Jurkat, Clone E6-1 (cell line): ENCODE measurements at places on chromosomes 6 and 20.

DNA sequence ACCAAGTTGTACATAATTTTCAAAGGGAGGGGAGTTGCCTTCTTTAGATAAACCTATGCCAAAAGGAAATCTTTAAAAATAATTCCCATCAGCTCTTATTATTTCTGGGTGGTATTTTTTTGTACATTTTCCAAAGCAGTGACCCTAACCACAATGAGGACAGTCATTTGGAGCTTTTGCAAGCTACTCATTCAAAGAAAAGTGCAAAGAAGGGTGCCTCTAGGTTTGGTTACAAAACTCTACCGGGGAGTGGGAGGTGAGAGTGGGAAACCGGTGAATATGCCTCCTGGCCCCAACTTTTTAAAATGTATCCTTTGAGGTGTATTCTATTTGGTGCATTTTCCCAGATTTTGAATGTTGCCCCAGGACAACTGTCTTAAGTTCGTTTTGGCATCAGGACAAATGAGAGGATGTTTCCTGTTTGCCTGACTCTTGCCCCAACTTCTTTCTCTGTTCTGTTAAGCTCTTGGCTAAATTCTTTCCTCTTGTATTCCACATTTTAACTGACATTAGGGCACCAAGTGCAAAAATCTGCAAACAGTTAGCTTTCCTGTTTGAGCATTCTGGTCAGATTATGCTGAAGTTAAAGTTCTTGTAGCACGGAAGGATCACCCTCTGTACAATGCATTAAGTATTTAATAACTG lies 78.9 kb downstream of the SLX4IP start:
- DNase-seq = no peak

GRCh38 chr6:39876111-39876510 lies 58.2 kb downstream of the MOCS1 start:
- DNase-seq = no peak

GRCh38 chr20:6583134-6583738 lies 184.2 kb upstream of the BMP2 start:
- DNase-seq = peak; percentile 14

- no peak for DNase-seq
Measured at GRCh38 chr20:62671765-62672164, 29.5 kb downstream of the SLCO4A1 start.

DNA sequence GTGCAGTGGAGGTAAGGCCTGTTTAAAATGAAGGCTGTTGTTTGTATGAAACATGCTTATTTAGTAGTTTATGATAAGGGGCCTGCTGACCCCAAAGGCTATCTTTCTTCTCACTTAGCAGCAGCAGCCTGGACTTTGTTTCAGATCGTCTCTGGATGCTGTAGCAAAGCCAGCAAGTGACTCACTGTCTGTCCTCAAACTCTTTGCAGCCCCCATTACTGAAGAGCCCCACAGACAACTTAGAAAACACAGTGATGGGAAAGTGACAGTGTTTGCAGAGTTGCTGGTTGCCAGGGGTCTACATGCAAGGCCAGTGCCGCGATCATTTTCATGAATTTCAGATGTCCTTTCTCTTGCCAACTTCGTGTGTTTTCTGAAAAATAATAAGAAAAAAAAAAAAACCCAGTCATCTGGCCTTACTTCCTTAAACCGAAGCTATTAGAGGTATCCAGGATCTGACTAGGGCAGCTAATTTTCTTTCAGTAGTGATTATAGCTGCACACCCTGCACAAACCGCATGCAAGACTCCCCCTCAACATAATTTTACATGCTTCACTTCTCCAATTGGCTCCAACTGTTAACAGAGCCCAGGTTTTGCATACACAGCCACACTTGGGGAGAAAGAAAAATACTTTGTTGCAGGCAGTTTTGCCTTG lies 11.6 kb upstream of the F13A1 start:
- DNase-seq = no peak

- no peak for DNase-seq
Measured at GRCh38 chr6:20473518-20473917, 60.7 kb upstream of the CDKAL1 start.

DNA sequence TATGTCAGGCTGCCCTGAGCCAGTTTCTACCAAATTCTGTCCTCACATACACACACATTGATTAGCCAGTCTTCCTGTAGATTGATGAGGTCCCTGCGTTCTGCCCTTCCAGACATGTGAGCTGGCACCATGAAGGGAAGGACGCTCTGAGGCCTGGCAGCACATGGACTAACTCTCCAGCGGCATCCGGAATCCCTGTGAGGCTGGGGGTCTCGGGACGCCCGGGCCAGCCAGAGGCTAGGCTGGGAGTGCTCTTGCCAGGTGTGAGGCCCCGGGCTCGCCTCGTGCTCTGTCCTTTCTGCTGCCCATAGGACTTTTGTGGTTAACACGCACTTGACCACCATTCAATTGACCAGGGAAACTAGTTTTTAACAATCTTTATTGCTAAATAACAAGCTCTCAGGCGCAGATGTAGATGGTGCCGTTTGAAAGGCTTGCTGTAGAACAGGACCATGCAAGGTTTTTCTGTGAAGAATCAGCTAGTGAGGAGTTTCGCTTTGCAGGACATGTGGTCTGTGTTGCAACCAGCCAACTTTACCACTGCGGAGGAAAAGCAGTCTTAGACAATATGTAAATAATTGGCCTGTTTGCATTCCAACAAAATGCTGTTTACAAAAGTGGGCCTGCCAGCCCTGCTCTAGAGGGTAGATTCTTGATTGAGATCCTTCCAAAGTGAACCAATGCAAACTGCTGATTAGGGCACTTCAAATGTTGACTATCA lies 29.3 kb downstream of the FOXF2 start:
- DNase-seq = no peak

- DNase-seq = no peak
Measured at GRCh38 chr6:37940074-37940847, 120.7 kb downstream of the ZFAND3 start.

GRCh38 chr20:58071298-58071697 lies 157.2 kb downstream of the ANKRD60 start:
- no peak for DNase-seq

- no peak for DNase-seq
Measured at GRCh38 chr20:63555661-63556381, 1.9 kb downstream of the FNDC11 start.

DNA sequence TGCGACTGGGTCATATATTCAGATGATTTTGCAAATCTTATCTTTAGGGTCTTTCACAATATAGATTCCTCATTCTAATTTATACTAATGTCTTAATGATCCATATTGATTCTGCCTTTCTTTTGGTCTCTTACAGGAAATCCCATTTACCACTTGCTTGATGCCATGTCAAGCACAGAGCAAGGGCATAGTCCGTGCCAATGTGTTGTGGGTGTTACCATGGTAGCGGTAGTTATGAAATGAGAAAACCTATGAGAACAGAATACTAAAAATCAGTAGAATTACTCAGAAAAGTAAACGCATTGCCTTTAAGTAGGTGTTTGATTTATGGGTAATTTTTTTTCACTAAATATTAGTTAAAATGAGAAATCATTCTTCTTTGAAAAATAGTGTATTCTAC lies 153.9 kb upstream of the RAB32 start:
- DNase-seq = no peak

GRCh38 chr20:13953227-13953626 lies 37.2 kb downstream of the SEL1L2 start:
- no peak for DNase-seq

DNA sequence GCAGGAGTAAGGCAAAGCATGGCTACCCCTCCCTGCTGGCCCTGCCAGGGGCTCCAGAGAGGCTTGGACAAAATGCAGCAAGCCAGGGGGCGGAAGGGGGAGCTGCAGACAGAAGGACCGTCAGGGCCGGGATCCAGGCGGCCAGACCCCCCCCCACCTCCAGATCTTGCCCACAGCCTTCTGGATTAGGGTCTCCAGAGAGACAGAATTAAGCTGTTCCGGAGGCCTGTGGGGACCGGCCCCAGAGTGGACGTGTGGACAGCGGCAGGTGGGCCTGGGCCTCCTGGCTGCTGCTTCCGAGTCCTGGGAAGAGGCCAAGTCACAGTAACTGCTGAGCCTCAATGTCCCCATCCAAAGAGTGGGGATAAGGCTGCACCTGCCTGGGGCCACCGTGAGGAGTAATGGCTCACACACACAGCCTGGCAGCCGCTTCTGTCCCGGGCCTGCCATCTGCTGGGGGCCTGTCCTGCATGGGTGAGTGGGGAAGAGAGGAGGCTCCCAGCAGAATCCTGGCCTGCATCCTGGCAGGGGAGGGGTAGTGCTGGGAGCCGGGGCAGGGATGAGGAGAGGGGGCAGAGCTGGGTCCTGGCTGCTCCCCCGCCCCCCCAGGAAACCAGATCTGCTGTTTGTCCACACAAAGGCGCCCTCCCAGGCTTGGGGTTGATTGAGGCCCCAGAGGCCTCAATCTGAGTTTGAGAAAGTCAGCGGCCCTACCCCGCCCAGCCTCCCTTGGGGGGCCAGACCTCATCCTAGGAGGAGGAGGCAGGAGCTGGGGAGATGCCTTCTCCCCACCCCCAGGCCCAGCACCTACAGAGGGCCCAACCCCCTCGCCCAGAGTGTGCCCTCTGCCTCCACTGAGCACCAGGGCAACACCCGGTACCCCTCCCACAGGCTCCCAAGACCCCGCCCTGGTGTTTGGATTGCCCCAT lies 3.9 kb downstream of the LAMA5 start:
- no peak for DNase-seq

DNA sequence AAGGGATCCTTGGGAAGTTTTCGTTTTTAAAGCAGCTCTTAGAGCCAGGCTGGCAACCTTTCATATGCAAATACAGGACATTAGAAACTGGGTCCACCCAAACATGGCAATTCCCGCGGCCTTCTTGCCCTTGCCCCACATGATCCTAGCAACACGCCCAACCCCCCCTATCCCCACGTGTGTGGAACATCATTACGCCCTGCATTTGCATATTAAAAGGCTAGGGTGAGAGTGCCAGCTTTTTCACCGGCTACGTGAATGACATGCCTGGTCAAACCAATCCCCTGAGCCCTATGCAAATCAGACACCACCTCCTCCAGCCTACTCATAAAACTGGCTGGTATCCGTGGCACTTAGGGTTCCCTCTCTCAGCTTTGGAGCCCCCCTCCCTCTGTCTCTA lies 88.1 kb downstream of the TNFRSF21 start:
- no peak for DNase-seq

- no peak for DNase-seq
Measured at GRCh38 chr6:130890521-130890971, 63.3 kb downstream of the SMLR1 start.

DNA sequence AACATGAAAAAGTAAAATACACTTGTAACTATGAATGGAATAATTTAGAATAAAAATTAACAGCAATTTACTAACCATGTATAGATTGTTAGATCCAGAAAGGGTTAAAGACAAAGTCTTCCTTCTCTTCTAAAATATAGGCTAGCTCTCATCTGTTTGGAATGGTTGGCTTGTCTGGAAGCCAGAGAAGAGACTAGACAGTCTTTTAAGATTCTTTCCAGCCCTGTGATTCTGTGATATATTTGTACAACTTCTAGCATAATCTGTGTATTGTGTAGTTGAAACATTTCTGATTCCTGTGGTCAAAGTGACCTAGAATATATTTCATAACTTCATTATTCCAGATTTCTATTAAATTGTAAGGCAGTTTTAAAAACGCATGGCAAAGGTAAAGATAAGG lies 196.6 kb downstream of the UST start:
- DNase-seq = no peak

DNA sequence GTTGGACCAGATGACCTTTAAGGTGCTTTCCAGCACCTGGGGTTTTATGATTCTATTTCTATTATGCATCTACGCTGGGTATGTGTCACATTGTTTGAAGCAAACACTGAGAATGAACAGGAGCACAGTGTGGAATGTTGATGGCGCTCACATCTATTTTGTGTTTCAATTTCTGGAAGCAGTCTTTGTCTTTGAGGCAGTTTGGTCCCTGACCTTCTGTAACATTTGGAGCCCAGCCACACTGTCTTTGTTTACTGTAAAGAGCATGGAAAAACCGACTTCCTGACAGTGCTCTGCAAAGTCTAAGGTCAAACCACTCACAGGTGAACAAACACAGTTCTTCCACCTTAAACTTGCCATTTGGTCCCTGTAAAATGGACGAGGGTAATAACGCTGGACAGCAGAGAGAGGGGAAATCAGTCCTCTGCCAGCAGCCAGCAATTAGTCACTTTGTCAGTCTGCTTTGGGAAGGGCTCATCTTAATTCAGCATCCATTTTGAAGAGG lies 155.5 kb downstream of the PRL start:
- no peak for DNase-seq

- no peak for DNase-seq
Measured at GRCh38 chr6:136587527-136587926, 37.3 kb upstream of the MAP7 start.

DNA sequence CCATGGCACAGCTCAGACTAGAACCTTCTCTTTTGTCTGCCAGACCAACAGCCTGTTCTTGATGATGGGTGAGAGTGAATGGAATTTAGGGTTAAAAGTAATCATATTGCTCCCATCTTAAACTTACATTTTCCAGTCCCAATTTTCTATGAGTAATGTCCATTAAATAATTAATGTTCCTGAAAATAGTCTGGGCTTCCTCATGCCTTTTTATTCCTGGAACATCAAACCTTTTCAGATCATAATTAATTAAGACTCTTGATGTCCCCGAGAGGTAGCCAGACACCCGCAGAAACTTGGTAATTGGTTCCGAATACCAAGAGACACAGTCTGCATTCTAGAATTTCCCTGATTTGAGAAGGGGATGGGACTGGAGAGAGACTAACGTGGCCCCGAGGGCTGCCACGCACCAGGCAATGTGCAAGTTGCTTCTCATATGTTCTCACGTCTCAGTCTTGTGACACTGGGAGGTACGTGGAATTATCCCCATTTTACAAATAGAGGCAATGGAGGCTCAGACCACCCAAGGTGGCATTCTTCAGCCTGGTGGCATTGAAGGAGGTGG lies 78.6 kb upstream of the TOX2 start:
- DNase-seq = no peak

GRCh38 chr20:3470627-3471396 lies at the start of gene ATRN:
Gene ATRN, plus strand, starts transcription at chr20:3471018. Its CDS starts 90 bp downstream, at chr20:3471108.
- peak; percentile 66 for DNase-seq
